ENCODE measurements at places on chromosomes 12 and 14.

DNA sequence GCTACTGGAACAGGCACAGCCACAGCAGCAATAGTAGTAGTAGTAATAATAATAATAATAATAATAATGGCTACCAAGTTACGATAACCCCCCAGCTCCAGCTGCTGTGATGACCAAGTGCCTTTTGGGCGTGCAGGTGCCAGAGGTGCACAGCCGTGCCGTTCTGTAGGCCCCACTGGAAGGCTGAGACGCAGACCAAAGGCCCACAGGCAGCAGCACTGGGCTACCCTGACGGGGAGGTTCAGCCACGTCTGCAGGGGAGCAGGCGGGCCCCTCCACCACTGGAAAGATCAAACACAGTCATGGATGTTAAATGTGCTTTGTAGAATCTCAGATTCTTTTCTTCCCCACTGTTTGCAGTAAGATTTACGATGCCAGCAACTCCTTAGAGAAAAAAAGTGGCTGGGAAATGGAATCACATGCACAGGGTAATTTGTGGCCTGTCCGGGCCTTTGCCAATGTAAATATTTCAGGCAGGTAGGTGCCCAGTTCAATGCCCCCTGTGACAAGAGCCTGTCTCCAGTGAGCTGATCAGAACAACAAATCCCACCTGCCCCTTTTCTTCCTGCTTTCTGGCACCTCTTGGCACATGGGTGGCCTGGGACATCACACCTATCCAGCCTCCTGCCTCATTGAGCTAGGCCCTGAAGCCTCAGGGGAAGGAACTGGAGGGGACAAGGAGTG, 32.6 kb downstream of the CCDC85C start:
- DNase-seq: no peak

- DNase-seq: no peak
Observed at GRCh38 chr14:99309220-99309766, 37.3 kb upstream of the BCL11B start.

DNA sequence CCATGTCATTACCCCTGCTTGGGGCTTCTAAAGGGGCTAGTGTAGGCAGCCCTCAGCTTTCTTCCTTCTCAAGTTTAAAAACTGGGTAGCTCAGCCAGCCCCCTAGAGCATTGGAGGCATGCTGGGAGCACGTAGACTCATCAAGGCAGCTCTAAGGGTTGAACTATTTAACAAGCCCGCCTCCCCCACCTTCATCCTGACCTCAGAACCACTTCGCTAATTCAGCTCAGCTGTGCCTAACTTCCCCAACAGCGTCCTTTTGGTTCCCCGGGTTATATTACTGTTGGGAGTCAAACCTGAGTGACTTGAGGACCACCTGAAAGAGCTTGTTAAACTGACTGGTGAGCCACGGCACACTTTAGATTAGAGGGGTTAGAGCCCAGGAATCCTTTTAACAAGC, 30.1 kb downstream of the MAX start:
- no peak for DNase-seq

- DNase-seq: no peak
Observed at GRCh38 chr12:6215120-6215807, 15.1 kb downstream of the CD9 start.

DNA sequence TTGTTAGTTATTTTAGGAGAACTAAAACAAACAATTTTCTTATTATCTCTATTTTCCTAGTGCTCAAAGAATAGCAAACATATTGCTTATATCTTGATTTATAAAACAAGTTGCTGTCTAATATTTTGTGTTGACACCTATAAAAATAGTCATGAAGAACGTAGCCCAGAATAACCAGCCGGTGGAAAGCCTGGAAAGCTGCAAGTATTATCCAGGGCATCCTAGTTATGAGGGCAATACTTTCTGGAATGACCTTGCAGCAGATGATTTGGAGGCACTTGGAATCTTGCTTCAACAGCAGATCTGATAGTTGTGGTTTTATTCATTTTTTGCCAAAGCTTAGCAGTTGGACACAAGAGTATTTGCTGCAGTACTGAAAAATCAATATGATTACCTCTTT, 948.7 kb downstream of the LRFN5 start:
- DNase-seq: no peak

DNA sequence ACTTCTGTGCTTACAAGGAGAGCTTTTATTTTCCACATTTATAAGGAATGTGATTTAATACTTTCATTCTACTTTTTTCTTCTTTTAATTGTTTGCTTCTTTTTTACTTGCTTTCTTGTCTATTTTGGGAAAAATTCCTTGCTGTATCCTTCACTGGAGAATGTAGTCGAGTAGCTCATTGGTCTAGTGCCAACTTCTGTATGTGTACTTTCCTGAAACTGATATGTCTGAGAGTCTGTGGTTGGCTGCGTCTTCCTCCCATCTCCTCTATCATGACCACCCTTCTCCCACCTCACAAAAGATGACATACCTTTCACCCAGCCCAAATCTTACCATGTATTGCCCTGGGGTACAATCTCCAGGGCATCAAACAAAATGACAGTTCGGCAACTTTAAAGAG, 51.8 kb downstream of the MSRB3 start:
- no peak for DNase-seq

DNA sequence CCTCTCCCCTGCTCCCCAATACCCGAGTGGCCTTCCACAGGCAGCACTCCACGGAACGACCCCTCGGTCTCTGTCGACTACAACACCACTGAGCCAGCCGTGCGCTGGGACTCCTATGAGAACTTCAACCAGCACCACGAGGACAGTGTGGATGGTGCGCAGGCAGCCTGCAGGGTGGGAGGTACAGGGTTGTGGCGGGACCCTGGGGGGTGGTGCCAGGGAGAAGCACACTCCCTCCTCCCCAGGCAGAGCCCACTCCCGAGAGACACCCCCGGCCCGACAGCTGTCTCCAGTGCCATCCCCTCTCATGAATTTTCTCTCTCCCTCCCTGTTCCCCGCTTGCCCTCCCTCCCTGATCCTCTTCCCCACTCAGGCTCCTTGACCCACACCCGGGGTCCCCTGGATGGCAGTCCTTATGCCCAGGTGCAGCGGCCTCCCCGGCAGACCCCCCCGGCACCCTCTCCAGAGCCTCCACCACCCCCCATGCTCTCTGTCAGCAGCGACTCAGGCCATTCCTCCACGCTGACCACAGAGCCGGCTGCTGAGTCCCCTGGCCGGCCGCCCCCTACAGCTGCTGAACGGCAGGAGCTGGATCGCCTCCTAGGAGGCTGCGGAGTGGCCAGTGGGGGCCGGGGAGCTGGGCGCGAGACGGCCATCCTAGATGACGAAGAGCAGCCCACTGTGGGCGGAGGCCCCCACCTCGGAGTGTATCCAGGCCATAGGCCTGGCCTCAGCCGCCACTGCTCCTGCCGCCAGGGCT, 9.0 kb downstream of the TNS2 start:
- no peak for DNase-seq

- DNase-seq: peak; percentile 24
Observed at GRCh38 chr14:100317912-100318808, 5.0 kb upstream of the SLC25A47 start.

DNA sequence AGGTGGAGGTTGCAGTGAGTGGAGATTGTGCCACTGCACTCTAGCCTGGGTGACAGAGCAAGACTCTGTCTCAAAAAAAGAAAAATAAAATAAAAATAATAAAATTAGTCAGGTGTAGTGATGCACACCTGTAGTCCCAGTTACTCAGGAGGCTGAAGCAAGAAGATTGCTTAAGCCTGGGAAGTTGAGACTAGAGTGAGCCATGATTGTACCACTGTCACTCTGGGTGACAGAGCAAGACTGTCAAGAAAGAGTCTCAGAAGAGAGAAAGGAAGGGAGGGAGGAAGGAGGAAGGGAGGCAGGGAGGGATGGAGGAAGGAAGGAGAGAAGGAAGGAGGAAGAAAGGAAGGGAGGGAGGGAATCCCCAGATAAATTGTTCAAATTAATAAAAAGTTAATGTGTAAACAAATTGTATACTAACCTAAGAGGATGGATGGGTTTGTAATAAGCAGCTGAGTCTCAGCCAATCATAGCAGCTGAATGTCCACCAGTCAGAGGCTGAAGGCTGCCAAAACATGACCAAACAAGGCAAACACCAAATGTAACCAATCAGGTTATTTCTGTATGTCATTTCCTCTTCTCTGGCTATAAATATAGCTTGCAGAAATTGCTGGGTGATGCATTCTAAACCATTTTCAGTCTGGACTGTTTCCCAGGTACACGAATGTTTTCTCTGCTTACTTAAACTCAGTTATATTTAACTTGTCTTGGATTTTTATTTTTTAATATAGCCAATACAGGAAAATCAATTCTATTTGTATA, 6.1 kb upstream of the CDCA4 start:
- no peak for DNase-seq

GRCh38 chr14:69539631-69540410, 34.9 kb downstream of the CCDC177 start:
- no peak for DNase-seq

DNA sequence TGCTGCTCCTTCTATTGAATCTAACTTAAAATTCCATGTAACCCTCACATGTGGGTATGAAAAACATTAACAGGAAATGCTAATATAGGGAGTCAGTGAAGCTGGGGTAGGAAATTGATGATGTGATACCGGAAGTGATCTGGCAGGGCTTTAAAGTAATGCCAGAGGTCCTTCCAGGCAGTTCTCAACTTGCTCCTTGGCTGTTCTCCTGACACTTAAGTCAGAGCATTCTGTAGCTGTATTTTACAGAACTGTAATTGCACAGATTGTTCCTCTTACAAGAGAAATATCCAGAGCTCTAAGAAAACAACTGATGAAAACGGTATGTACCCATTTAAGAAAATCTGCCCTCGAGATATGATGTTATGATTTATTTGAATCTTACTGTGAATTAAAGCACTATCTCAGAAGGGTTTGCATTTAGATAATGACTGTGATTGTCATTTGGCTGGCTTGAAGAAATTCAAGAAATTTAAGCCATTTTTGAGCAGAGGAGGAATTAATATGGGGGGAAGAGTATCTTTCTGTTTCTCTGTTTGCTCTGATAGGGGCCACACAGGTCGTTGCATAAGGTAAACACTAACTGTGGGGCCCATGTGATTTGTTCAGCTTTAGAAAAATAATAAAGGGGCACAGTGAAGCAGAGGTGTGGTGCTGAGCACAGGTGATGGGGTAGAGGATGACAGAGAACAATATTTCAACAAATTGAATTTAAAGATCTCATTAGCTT, 88.4 kb downstream of the BBS10 start:
- no peak for DNase-seq

- no peak for DNase-seq
Observed at GRCh38 chr14:19917955-19918518, 2.4 kb upstream of the OR4K5 start.

GRCh38 chr14:99682809-99683618, 1.1 kb upstream of the CYP46A1 start:
- peak; percentile 77 for DNase-seq

- no peak for DNase-seq
Observed at GRCh38 chr14:74065746-74066575, 18.3 kb downstream of the ALDH6A1 start.

GRCh38 chr14:86084097-86084496, 554.2 kb downstream of the FLRT2 start:
- DNase-seq: no peak

- no peak for DNase-seq
Observed at GRCh38 chr14:58575956-58576355, 61.8 kb upstream of the DACT1 start.

DNA sequence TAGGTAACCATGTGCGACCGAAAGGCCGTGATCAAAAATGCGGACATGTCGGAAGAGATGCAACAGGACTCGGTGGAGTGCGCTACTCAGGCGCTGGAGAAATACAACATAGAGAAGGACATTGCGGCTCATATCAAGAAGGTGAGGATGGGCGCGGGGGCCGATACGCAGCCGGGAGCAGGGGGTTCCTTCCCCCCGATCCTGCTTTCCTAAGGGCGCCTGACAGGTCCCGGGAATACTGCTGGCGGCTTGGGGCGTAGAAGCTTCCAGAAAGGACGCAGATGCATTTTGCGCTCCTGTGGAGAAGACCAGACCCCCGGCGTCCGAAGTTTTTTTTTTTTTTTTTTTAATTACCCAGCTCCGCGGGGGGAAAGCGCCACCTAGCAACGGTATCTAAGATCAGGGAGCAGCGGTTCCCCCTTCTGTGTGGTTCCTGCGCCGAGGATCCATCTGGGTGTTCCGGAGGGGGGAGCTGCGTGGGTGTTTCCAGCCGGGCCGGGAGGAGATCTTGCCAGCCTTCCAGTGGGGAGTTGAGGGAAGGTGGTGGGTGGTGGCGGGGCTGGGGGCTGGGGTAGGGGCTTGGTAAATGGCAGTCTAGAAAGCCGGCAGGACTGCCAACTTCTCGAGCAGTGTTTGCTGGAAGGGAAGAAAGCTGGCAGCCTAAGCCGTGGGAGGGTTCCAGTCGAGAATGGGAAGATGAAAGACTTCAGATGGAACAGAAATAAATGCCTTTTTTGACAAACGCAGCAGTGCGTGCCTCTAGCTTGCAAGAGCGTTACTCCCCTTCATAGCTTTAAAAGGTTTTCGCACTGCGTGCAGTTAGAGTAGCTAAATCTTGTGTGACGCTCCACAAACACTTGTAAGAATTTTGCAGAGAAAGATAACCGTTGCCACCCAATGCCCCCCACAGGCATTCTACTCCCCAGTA, 764 bp downstream of the DYNLL1 start:
- DNase-seq: peak; percentile 3

DNA sequence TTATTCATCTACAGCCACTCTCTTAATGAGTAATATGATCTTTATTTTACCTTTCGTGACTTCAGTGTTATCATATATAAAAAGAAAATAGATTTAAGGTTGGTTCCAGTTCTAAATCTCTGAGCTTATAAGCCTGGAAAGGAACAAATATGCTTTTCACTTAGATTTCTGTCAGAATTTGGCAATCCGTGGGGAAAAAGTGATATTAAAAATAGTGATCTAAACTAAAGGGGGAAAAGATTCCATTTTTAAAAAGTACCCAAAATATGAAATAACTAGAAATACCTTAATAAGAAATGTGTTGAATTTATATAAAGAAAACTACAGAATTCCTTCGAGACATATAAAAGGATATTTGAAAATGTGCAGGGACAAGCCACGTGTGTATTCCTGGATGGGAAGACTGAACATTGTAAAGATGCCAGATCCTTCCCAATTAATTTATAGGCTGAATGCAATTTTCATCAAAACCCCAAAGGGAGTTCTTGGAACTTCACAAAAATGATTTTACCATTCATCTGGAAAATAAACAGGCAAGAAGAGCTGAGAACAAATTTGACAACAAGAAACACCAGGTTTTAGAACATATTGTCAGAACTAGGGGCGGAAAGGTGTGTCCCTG, 142.5 kb downstream of the EFCAB11 start:
- no peak for DNase-seq

- DNase-seq: no peak
Observed at GRCh38 chr14:56515739-56516138, 63.9 kb upstream of the TMEM260 start.

DNA sequence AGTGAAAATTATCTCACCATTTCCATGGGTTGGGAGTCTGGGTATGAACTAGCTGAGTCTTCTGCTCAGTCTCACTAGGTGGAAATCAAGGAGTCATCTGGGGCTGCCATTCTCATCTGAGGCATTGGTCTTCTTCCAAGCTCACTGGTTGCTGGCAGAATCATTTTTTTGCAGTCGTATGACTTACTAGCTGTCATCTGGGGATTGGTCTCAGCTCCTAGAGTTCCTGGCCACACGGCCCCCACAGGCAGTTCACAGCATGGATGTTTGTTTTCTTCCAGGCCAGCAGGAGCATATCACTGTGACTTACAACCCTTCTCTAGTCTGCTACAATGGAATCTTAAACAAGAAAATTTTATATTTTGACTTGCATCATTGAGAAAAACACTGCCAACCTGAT, 18.6 kb upstream of the OR10AD1 start:
- DNase-seq: no peak

GRCh38 chr12:11894890-11895289, 175.8 kb upstream of the BCL2L14 start:
- no peak for DNase-seq

All from stimulated activated CD4-positive, alpha-beta T cell treated with anti-CD3 and anti-CD28 coated beads, Interleukin-1b, Interleukin-23, amount 100 ng/mL, for 1 hour (primary cell).